ENCODE measurements at places on chromosomes 4 and X.

GRCh38 chrX:130987241-130987640 is 70.9 kb upstream of the ARHGAP36 start:
- no peak for DNase-seq

DNA sequence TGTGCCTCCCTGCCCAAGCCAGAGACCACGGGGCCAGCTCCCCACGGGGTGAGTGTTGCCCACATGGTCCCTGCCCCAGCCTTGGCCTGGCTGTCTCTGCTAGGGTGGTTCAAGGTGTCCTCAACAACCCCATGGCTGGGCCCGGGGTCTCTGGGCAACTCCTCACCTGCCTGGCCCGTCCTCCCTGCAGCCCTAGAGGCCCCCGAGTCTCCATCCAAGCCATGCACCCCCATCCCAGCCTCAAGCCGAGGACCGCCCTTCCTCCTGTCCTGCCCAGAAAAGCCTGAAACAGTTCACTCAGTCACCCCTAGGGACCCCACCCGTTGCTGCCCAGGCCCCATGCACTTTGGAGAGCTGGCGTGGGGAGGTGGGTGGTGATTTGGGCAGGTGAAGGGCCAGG is 120.9 kb downstream of the FAM53A start:
- DNase-seq: no peak

- no peak for DNase-seq
These were observed 53.6 kb downstream of the PABPC4L start for GRCh38 chr4:134147941-134148340.

DNA sequence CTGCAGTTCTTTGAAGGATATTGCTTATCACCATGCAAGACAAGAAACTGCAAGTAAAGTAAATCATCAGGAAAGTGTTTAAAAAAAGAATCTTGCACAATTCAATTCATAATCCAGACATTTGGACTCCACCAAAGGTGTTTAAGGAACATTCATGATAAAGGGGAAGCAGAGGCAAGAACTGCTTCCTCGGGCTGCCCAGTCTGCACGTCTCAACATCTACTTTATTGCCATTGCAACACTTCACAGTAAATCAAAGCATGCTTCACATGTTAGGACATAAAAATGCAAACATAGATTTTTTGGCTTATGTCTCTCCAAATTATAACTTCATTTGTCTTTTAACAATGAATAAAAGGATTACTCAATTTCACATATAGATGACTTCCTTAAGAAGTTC is 42.5 kb downstream of the MID1 start:
- no peak for DNase-seq

GRCh38 chrX:151973060-151973661 is 1.3 kb downstream of the GABRE start:
- no peak for DNase-seq

- no peak for DNase-seq
These were observed 715.4 kb upstream of the HS3ST1 start for GRCh38 chr4:12144051-12144450.

DNA sequence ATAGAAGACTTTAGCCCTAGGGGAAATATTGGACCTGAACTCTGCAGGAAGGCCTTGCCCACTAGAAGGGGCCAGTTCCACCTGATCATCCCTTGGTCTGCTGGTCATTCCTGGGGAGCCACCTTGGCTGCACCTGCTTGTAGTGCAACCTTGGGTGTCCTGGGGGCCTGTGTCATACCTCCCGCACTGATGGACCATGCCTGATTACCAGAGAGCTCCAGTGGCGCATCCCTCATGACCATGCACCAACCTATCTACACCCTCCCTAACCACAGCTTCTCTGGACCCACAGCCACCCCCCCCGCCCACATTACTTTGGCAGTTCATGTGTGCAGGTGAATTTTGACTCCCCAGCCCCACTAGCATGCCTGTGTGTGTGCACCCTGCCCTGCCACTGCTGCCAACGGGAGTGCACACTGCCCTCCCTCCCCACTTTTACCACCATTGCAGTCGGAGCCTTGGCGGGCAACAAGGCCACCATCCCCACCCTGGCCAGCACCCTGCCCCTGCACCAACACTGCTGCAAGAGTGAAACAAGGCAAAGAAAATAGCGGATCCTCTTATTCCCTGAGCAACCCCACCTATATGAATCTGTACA is 208.1 kb downstream of the FAM47B start:
- DNase-seq: no peak

DNA sequence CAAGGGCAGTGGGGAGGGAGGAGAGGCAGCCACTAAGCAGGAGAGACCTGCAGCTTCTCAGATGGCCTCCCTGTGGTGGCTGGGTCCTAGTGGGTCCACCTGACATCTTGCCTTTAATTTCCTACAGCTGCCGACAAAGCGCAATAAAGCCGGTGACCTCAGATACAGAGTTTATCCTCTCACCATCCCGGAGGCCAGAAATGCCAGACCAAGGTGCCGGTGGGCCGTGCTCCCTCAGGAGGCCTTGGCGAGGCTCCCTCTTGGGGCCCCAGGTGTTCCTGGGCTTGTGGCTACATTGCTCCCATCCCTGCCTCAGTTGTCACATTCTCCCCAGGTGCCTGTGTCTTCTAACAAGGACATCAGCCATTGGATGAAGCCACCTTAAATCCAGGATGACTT is 103.0 kb downstream of the ADRA2C start:
- DNase-seq: no peak

GRCh38 chr4:131091896-131092295 is 1995.9 kb downstream of the C4orf33 start:
- DNase-seq: no peak

DNA sequence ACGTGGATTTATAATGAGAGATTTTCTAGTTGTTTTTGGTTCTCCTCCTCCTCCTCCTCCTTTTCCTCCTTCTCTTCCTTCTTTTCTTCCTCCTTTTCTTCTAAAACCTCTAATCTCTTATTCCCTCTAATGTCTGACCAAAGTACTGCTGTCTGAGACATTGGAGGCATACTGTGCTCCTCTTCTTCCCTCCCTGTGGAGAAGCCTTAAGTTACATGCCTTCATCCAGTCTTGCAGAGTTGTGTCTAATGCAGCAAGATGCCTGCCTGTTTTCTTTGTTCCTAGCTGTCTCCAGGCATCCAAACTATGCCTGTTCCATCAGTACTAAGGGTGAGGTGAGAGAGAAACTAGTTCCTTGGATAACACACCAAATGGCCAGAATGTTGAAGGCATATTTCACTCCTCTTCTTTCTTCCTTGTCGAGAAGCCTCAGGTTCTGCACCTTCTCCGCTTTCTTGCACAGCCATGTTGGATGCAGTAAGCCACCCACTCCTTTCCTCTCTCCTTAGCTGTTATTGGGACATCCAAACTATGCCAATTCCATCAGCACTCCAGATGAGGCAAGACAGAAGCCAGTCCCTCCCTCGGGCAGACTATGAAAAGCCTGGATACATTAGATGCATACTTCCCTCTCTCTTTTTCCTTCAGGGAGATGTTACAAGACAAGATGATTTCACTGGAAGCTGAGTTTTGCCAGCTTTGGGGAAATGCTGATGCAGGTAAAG is 285.7 kb upstream of the TRAM1L1 start:
- no peak for DNase-seq

DNA sequence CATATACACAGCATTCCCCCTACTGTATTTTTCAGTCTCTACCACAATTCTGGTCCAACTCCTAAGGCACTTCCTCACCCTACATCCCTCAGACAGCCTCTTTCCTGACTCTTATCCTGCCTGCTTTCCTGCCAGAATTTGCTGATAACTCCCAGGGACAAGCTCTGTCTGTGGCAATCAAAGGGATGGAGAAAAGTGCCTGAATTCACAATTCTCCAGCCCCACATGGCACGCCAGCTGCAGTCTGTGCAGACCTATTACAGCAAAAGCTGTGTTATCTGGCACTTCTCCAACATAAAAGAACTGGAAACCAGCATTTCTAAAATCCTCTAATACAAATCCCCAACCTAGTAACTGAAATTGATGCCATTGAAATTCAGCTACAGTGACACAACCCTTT is 404.8 kb downstream of the KLHL13 start:
- DNase-seq: no peak

DNA sequence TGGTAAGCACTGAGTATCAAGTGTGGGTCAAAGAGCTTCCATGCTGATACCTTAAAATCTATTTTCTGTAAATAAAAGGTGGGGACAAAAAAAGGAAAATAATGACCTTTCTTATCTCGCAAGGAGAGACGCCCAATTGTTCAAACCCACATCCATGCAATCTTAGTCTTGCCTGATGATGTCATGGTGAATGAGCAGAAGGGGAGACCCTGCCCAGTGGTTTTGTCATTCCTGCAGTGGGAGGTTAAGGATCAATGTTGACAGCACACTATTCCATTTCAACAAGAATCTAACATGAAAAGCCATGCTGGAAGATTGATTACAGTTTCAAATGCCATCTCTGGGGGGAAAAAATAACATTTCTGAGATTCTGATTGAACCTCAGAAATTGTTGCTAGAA is 40.7 kb upstream of the PUDP start:
- DNase-seq: no peak

DNA sequence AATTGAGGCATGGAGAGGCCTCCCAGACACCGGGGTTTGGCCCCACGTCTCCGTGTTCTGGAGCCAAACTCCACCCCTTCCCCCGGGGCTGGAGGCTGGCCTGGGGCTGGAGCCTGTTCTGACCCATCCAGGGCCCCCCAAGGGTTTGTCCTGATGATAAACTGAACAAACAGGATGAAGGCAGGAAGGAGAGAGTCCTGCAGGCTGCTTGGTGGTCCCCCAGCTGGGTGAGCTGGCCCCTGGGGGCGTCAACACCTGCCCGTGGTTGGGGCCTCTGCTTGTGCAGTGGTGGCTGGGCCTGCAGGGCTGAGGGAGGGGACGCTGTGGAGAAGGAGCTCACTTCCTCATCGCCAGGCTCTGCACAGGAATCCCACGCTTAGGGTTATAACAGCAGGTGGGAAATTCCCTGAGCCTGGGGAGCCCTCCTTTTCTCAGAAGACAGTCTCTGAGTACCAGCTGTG is 2.3 kb downstream of the SH3TC1 start:
- DNase-seq: peak; percentile 31

DNA sequence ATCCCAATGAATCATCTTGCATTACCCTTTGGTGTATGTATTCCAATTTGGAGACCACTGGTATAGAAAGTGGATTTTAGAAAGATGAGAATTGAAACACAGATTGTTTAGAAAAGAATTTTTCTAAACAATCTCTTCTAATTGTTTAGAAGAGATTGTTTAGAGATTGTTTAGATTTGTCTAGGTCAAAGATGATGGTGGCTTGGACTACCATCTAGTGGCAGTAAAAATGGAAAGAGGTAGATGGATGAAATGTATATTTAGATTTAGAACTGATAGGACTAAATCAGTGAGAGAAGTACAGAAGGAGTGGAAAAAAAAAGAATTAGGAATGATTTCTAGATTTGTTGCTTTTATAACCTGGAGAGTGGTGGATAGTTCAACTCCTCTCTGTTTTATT is 70.6 kb downstream of the ARSJ start:
- no peak for DNase-seq

GRCh38 chr4:163263606-163264005 is 68.8 kb downstream of the NPY1R start:
- no peak for DNase-seq

Measured in GF-D8 (cell line).